Activated CD4-positive, alpha-beta memory T cell treated with anti-CD3 and anti-CD28 coated beads, Interleukin-2, amount 10 ng/mL, durations not matched to agents 7 days and 5 days (primary cell): ENCODE measurements at places on chromosomes 5 and 9.

DNA sequence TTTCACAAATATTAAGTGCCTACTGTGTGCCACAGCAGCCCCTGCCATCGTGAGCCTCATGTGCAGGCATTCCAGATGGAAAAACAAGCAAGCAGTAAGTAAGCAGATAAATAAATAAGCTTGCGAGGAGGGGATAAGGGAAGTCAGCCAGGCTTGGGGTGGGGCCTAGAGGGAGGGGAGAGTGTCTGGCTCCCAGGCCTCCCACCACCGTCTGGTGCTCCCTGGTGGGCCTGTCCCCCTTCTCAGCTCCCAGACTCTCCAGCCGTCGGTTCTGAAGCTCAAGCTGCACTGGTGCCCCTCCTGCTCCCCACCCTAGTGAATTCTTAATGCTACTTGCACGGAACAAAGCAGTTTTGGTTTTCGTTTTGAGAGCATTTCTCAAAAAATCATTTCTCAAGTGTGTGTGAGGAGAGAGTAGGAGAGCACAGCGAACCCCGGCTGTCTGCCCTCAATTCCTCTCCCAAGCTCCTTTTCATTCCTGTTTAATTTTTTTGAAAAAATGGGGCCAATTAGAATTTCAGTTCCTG, 6.6 kb upstream of the IER5L start:
- H3K4me3 ChIP-seq: no peak overlapping the region
- H3K27ac ChIP-seq: no peak overlapping the region
- DNase-seq: no peak
- peaks cover 4% of the 10 kb centered on the region for H3K27me3 ChIP-seq
- H3K36me3 ChIP-seq: no peaks in the 10 kb centered on the region

GRCh38 chr5:34564710-34565235, 91.4 kb upstream of the RAI14 start:
- H3K27ac ChIP-seq: no peak overlapping the region
- no peak for DNase-seq
- no peak overlapping the region for H3K4me3 ChIP-seq
- H3K36me3 ChIP-seq: no peaks in the 10 kb centered on the region

- no peaks in the 10 kb centered on the region for H3K36me3 ChIP-seq
- peaks cover 3% of the 10 kb centered on the region for H3K27me3 ChIP-seq
- DNase-seq: no peak
These were observed 117.0 kb downstream of the PIK3R1 start for GRCh38 chr5:68332556-68332955.

- no peak overlapping the region for H3K27ac ChIP-seq
- no peaks in the 10 kb centered on the region for H3K4me1 ChIP-seq
- no peak for DNase-seq
- H3K27me3 ChIP-seq: no peaks in the 10 kb centered on the region
These were observed 420.0 kb downstream of the CDH18 start for GRCh38 chr5:19568004-19568403.

- H3K27ac ChIP-seq: no peak overlapping the region
- peaks cover 2% of the 10 kb centered on the region for H3K36me3 ChIP-seq
- H3K4me1 ChIP-seq: no peaks in the 10 kb centered on the region
These were observed 58.7 kb downstream of the MED27 start for GRCh38 chr9:132020820-132021510.

DNA sequence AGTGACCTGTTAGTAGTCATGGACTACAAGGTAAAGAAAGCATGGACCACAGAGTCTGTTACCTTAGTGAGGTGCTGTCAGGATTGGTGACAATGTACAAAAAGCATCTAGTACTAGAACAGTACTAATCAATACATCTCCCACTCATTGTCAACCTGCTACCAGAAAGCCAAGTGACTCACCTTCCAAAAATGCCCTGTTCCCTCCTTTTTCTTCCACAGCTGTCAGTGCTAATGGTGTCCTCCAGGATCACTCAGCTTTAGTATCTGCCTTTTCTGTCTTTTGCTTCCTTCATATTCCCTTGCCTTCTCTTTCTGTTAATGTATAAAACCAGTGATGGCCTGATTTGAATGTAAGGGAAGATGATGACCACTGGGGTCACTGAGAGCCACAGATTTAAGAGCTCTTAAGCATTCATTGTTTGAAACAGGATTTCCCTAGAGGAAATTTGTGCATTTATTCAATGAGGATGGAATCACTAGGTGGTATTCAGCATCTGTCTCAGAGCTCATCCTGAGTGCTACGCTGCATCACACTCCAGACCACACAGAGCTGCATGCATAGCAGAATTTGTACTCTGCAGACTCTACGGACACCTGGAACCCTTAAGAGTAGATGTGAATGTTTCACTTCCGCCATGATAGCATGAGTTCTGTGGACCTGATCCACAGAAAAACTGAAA, 71.0 kb downstream of the SV2C start:
- H3K4me3 ChIP-seq: no peak overlapping the region
- no peak for DNase-seq
- no peaks in the 10 kb centered on the region for H3K36me3 ChIP-seq
- peaks cover 3% of the 10 kb centered on the region for H3K27me3 ChIP-seq

DNA sequence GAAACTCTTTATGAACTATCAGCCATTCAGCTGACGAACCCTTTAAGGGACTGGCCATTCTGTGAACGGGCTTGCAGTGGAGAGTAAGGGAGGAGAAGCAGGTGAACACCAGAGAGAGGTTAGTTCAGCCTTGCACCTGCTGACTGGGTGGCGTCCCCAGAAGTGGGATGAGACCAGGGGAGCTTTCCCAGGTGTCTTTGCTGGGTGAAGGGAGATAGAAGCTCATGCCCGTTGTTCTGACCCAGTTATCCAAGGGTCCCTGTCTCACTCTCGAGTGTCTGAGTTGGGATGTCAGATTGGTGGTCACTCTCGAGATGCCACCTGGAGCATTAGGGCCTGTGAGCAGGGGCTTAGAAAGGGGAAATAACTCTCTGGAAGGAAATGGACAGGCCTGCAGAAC, 68.7 kb downstream of the MSX2 start:
- no peak overlapping the region for H3K27ac ChIP-seq
- H3K4me3 ChIP-seq: no peak overlapping the region
- H3K27me3 ChIP-seq: peaks cover 2% of the 10 kb centered on the region

DNA sequence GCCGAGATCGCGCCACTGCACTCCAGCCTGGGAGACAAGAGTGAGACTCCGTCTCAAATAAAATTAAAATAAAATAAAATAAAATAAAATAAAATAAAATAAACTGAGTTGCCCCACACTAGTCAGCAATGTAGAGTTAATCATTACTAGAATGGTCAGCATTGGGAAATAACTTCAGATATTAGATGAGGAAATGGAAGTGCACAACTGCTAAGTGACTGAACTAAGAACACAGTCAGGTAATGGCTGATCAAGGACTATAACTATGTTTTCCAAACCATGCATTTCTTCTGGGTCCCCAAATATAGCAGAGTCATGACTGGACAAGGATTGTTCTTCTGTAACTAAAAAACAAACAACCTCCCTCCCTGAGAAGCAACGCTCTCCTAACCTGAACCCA, 17.1 kb downstream of the OTP start:
- no peaks in the 10 kb centered on the region for H3K36me3 ChIP-seq
- H3K4me3 ChIP-seq: no peak overlapping the region
- H3K4me1 ChIP-seq: no peaks in the 10 kb centered on the region
- no peak overlapping the region for H3K27ac ChIP-seq
- peaks cover 46% of the 10 kb centered on the region for H3K27me3 ChIP-seq

- H3K27me3 ChIP-seq: peaks cover 6% of the 10 kb centered on the region
- H3K27ac ChIP-seq: no peak overlapping the region
- H3K36me3 ChIP-seq: no peaks in the 10 kb centered on the region
- no peaks in the 10 kb centered on the region for H3K4me1 ChIP-seq
- no peak for DNase-seq
These were observed 19.8 kb downstream of the SLC6A18 start for GRCh38 chr5:1244976-1245375.

GRCh38 chr5:4097199-4097598, 501.6 kb downstream of the IRX1 start:
- no peaks in the 10 kb centered on the region for H3K4me1 ChIP-seq
- no peak overlapping the region for H3K4me3 ChIP-seq
- H3K27ac ChIP-seq: no peak overlapping the region
- no peaks in the 10 kb centered on the region for H3K27me3 ChIP-seq
- no peak for DNase-seq

- no peaks in the 10 kb centered on the region for H3K27me3 ChIP-seq
- peaks cover 67% of the 10 kb centered on the region for H3K4me1 ChIP-seq
- no peak overlapping the region for H3K4me3 ChIP-seq
- peaks cover 76% of the 10 kb centered on the region for H3K36me3 ChIP-seq
- DNase-seq: no peak
These were observed 86.5 kb downstream of the CEMIP2 start for GRCh38 chr9:71681708-71682272.
